Activated naive CD8-positive, alpha-beta T cell treated with anti-CD3 and anti-CD28 coated beads for 36 hours (primary cell): ENCODE measurements at places on chromosomes 13 and 19.

- no peak for DNase-seq
Measured at GRCh38 chr19:49366110-49366509, 2.4 kb downstream of the DKKL1 start.

GRCh38 chr13:39616087-39616694 is 13.2 kb upstream of the LHFPL6 start:
- DNase-seq: peak; percentile 12

- DNase-seq: no peak
Measured at GRCh38 chr13:113652404-113653263, 5.4 kb downstream of the ATP4B start.

- DNase-seq: peak; percentile 61
Measured at GRCh38 chr19:55116232-55116858, 1.1 kb downstream of the PPP1R12C start.

DNA sequence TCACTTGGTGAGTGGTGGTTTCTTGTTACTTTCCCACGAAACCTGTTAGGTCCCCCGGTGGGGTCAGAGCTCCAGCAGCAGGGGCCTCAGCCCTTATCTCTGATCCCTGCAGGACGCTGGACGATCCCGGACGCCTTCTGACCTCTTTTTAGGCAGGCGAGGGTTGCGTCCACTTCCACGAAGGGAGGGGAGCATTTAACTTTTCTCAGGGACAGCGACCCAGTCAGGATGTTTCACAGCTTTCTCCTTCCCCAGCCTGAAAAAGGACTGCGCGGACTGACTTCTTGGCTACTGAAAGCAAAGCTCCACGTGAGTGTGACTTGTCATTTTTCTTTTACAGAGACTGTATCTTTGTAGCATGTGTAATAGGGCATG is 692 bp downstream of the ZNF234 start:
- DNase-seq: no peak

DNA sequence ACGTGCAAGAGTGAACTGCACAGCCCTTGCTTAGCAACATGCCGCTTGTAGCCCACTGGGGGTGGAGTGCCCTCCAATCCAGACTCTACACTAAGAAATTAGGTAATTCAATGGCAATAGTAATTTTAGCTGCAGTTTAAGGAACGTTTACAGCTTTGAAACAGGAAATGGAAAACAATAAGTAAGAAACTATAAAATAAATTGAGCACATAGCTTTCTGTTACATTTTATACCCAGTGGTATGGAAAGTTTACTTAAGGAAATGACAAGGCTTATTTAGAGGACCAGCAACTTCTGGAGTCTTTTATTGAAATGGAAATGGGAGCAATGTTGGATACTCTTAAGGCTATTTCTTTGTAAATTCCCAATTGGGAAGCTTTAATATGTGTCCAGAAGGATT is 373.2 kb downstream of the KCNRG start:
- no peak for DNase-seq

DNA sequence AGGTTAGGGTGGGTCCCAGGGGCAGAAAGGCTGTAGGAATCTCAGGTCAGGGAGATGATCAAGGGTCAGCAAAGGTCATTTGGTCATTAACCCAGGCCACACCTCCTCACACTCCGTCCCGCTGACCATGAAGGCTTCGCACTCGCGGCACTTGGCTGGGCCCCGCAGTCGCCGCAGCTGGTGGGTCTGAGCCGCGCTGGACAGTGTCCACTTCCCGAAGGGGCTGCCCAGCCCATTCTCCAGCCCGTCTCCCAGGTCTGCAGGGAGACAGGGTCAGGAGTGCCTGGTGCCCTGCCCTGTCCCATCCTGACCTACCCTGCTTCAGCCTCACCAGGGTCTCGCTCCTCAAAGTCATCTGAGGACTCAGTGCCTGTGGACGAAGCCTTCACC is 7.3 kb upstream of the LPAR2 start:
- no peak for DNase-seq

- no peak for DNase-seq
Measured at GRCh38 chr13:110509971-110510786, 51.3 kb downstream of the RAB20 start.

DNA sequence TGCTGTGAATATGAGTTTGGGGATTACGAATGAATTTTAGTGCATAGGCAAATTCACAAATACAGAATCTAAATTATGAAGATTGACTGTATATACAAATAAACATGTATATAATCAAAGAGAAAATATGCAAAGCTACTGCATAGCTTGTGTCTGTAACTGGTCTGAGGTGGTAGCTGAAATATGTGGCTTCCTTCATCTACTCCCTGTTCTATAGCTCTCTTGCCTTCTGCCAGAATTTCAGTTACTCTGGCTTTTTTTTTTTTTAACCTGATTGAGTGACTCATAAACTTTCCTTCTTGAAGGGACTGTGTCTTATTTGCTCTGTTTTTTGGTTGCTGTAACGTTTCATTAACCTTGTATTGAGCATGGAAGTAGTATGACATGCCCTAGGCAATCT is 26.6 kb downstream of the DNAJC3 start:
- DNase-seq: no peak

DNA sequence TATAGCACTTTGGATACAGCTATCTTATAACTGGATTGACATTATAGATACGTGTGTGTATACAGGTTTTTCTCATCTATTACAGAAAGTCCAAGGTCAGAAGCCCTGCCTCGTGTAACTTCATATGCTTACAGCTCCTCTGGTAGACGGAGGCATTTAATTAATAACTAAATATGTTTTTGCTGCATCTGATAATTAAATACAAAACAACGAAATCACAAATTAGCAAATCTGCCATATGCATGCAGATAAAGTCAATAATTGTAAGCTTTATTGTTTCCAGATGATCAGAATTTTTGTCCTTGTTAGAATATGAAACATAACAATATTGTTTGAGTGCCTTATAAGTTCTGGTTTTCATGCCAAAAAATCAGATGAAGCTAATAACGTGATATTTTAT is 717.7 kb downstream of the LIG4 start:
- DNase-seq: no peak

GRCh38 chr19:49773663-49774350 is 7.0 kb downstream of the AP2A1 start:
- no peak for DNase-seq

DNA sequence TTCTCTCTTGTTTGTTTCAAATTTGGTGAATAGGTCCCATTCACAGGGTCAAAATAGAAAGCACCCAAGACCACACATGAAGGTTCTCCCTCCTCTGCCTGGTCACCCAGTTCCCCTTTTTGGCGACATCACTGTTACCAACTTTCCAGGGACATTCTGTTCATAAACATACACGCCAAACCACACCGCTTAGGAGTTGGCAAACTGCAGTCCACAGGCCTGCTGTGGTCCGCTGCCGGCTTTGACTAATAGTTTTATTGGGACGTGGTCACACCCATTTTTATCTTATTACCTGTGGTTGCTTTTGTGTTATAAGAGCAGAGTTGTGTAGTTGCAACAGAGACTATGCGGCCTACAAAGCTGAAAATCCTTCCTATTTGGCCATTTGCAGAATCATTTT is 24.2 kb downstream of the UHRF1 start:
- DNase-seq: no peak

- no peak for DNase-seq
Measured at GRCh38 chr19:43811837-43812236, 9.6 kb upstream of the LYPD5 start.

GRCh38 chr13:21616205-21616866 is 12.4 kb upstream of the MICU2 start:
- no peak for DNase-seq

DNA sequence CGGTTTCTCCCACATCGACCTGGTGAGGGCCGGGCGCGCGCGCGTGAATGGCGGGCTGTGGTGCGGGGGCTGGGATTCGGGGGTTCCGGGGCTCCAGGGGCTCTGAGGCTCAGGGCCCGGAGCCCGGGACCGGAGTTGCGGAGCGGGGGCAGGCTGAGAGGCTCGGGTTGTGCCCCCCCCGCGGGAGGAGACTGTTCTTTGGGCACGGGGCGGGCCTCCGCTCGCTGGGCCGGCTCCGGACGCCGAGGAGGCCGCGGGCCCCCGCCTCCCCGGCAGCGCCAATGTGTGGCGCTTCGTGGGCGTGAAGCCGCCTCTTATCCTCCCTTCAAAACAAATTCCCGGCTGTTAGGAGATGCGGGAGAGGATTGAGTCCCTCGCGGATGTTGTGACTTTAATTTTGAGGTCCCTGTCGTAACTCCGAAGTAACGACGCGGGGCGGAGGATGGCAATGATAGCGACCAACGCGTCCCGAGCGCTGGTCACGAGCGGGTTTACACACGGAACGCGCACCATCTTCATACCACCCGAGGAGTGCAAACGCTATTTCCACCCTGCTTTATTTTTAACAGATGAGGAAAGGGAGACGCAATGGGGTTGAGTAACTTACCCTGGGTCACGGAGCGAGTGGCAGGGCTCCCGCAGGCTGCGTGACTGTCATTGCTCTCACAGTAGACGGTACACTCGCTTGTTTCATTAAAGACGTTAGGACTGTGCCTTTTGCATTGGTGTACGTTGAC is 536 bp downstream of the UBA2 start:
- DNase-seq: no peak

DNA sequence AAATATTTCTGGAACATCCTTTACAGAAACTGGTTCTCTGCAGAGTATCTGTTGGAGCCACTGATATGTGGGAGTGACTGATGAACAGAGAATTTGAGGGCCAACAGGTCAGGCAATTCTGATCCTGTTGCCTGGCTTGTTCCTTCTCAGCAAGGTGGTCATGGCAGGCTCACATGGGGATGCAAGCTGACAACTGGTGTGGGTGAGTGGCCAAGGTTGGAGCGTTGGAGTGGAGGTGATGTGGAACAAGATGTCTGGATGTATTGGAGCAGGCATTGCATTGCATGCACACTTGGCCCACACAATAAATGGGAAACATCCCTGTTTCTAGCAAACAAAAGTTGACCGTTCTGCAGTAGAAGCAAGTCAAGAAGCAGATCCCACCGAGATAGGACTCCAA is 380.7 kb downstream of the ZNF536 start:
- DNase-seq: no peak

DNA sequence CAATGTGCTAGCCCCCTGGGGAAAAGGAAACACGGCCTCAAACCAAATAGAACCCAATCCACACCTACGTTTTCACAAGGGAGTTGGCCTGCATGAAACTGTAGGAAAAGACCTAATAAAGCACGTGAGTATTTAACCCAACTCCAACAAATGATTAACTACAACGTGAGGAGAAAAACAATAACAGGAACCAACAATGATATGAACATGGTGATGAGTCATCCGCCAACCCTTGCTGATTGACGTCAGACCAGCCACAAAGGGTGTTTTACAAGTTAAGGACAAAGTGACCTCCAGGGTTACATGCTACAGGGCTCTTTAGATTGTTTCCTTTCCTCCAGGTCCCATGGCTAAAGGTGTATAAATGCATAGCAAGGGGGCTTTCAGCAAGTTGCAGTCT is 460.5 kb downstream of the COG6 start:
- DNase-seq: no peak

GRCh38 chr19:52219611-52220010 is 29.8 kb downstream of the PPP2R1A start:
- DNase-seq: no peak

GRCh38 chr19:20067943-20068342 is 9.9 kb upstream of the ZNF90 start:
- DNase-seq: no peak

DNA sequence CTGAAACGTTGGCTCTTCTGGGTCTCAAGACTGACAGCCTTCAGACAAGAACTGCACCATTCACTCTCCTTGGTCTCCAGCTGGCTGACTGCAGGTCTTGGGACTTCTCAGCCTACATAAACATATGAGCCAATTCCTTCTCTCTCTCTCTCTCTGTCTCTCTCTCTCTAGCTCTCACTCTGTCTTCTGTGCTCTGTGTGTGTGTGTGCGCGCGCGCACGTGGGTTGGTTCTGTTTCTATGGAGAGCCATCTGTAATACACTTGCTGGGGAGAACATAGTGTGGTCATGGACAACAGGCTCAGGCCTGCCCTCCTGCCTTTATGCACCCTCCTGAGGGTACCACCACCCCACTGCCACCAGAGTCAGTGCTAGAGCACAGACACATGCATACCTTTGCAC is 13.7 kb upstream of the SERPINE3 start:
- DNase-seq: no peak
